ENCODE measurements at places on chromosomes 7 and 10.

GRCh38 chr7:36784991-36785940 is 61.0 kb upstream of the AOAH start:
- DNase-seq, result no peak

- DNase-seq, result no peak
These were observed 117.3 kb upstream of the TEX47 start for GRCh38 chr7:88912852-88913251.

- DNase-seq, result no peak
These were observed 232.0 kb upstream of the CELF2 start for GRCh38 chr10:10785627-10786026.

DNA sequence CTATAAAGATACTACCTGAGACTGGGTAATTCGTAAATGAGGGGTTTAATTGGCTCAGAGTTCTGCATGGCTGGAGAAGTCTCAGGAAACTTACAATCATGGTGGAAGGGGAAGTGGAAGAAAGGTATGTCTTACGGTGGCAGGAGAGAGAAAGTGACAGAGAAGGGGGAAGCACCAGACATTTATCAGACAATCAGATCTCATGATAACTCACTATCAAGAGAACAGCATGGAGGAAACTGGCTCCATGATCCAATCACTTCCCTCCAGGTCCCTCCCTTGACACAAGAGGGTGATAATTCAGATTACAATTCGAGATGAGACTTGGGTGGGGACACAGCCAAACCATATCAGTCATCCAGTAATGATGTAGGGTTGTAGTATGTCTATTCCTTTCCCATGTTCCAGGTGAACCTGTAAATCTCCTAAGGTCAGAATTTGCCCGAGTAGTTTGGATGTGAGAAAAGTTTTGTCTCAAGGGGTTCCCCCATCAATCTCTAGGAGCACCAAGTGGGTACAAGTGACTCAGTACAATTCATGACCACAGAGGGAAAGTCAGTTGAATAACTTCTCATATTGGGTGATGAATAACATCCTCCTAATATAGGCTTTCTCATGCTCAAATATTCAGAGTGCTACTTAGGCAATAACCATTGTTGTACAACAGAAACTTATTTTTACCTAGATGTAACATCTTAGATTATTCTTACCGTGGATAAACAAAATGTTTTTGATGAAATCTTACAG is 39.7 kb upstream of the MTPN start:
- DNase-seq, result no peak

DNA sequence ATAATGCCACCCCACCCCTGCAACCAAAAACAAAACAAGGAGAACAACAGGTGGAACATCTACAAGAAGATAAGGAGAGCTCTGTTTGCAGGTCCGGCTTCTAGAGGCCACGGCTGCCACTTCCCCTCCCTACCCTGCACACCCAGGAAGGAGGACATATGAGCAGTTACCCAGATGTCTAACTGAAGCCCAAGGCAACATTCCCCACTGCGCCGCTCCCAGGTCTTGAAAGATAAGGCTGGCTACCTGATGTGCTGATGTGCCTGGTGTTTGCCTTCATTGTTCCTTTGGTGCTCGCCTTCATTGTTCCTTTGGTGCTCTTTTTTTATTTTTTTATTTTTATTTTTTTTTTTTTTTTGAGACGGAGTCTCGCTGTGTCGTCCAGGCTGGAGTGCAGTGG is 21.0 kb downstream of the HPS6 start:
- no peak for DNase-seq

DNA sequence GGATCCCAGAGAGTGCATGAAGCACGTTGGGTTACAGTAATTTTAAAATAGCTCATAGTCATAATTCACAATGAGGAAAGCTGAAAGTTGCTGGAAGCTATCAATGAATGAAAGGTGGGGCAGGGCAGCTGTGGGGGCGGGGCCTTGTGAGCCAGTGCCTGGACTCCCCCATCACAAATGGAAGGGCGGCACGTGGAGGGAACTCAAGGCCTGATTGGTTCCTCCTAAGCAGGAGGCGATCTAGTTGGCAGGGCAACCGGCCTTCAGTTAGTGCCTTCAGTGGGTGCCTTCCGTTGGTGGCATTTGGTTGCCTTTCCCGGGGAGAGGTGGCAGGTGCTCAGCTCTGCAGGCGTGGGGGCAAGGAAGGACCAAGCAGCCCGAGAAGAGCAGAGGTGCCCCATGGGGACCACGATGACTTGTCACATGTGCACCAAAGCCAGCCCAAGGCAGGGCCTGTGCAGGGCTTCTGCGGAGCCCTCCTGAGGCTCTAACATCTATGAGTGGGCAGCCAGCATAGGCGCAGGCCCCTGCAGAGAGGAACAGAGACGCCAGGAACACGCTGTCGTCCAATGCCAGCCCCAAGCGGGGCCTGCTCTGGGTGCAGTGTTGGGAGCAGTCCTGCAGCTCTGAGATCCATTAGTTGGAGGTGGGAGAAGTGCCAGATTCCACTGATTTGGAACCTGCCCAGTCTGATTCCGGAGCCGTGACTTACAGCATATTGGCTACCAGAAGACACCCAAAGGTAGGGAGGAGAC is 59.8 kb upstream of the PDSS1 start:
- no peak for DNase-seq
